ENCODE measurements at places on chromosomes 6 and 20. TPM values are rescaled to one million over a fixed set of nuclear protein-coding genes. Genes with fewer than 3 reads are reported as not detected.
A peak's percentile ranks its signal among the peaks of the same experiment; 100 is the strongest.

DNA sequence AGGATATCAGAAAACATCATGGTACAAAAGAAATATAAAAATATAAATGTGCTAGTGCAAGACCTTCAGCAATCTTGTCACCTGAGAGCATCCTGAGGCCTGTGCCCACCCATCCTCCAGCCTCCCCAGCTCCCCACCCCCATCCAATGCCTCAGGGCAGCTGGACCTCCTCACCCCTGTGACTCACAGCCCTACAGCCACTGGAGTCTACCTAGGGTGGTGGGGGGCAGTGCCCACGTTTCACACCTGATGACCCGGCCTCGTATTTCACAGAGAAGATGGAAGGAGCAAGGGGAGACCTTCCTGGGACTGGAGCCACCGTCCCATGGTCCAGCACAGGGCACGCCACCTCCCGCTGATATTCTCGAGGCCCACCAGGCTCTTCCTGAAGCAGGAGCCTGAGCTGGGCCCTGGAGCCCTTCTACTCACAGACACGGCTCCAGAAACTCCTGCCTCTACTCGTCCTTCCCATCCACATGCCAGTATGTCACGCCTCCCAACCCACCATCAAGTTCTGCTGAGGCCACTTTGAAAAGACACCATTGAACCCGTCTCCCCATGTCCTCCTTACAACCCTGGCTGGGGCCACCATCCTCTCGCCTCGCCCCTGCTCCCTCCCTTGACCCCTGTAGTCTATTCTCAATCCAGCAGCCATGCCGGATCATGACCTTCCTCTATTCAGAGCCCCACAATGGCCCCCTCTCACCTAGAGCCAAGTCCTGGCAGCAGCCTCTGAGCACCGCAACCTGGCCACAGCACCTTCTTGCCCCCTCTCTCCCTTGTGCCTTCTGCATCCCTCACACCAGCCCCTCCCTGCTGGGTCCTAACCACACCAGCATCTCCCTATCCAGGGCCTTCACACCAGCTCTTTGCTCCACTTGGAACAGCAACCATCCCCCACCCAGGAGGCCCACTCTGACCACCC is 13.3 kb downstream of the APMAP start:
- no peak for DNase-seq

GRCh38 chr6:154894902-154895301 is 100.2 kb upstream of the TIAM2 start:
- no peak for DNase-seq

DNA sequence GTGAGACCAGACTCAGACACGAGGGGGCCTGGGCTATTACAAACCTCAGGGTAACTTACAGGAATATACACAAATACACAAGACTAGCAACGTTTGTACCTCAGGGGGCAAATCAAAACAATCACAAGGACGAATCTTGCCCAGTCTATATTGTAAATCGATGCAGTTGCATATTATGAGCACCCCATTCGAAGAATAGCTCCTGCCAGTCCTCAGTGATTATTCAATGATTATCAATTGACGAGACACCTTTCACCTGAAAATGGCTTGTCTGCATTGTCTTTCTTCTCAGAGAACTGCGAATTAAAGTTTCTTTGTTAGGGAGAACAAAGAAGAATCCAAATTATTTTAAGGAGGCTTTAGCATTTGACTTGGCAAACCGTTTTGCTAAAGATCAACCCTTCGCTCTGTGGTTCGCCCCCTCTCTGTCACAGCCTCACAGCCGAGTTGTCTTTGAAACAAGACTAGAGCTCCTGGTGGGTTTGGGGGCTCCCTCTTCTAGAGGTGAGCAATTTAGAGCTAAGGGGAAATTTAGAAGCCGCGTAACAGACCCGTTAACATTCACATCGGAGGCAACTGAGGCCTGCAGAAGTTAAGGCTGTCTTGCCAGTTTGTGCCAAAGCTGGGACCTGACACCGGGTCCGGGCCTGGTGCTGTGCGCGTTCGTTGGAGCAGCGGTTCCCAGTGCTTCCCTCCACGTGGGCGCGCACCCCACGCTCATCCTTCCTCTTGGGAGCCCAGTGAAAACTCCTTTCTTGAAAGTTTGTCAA is 24.9 kb upstream of the MAP3K7 start:
- no peak for DNase-seq

The DOK5 gene
- total RNA-seq, result not detected

GRCh38 chr6:75317503-75318206 is 33.1 kb upstream of the TMEM30A start:
- DNase-seq, result no peak

- no peak for DNase-seq
These were observed 93.8 kb upstream of the LY86 start for GRCh38 chr6:6494677-6495076.

The PNLDC1 gene
- 0.07 TPM for total RNA-seq

GRCh38 chr20:10910535-10911178 is 236.9 kb upstream of the JAG1 start:
- DNase-seq, result no peak

- DNase-seq, result peak; percentile 39
These were observed 102.1 kb upstream of the STMND1 start for GRCh38 chr6:16999491-17000436.

- DNase-seq, result no peak
These were observed 602.7 kb downstream of the PRKN start for GRCh38 chr6:162124710-162125435.

- no peak for DNase-seq
These were observed 228.9 kb downstream of the ANKRD60 start for GRCh38 chr20:57999465-58000111.

GRCh38 chr20:56362833-56363413 is 4.1 kb downstream of the FAM210B start:
- no peak for DNase-seq

- no peak for DNase-seq
These were observed 26.0 kb upstream of the SYNDIG1 start for GRCh38 chr20:24443436-24443835.

GRCh38 chr6:73562558-73562957 is 41.7 kb upstream of the EEF1A1 start:
- DNase-seq, result no peak

The REM1 gene
- not detected for total RNA-seq

The OARD1 gene
- 22.9 TPM for total RNA-seq

GRCh38 chr6:141347086-141347485 is 785.6 kb upstream of the GJE1 start:
- DNase-seq, result no peak

DNA sequence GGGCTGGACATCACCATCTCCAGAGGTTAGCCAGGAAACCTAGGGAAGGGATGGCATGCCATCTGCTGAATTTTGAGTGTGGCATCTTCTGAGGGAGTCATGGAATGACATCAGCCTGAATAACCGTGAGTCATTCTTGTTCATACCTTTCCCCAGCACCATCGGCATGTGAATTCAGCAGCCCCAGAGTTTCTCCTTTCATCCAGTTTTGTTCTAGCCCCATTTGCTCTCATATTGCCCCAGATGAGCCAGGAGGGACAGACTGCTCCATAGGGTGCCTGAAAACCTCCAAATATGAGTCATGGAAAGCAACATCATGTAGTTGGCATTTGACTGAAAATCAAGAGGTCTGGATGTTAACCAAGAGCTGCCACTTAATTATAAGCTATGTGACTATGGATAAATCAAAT is 219.2 kb upstream of the SGK1 start:
- DNase-seq, result peak; percentile 100

DNA sequence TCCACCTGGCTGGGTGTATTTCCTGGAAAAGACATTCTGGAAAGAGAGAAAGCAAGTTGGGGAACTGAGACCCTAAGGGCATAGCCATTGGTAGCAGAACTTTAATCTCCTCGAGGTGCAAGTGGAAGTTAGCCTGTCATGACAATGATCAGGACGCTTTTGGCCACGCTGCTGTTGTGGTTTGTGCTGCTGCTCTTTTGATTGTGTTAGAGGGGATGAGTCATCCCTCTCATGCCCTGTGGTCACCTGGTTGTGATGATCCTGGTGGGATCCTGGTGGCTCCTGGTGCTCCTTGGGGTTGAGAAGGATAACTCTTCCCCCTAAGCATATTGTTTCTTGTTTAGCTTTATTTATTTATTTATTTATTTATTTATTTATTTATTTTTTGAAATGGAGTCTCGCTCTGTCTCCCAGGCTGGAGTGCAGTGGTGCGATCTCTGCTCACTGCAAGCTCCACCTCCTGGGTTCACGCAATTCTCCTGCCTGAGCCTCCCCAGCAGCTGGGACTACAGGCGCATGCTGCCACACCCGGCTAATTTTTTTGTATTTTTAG is 350.3 kb downstream of the KIF16B start:
- DNase-seq, result no peak

- DNase-seq, result no peak
These were observed 147.8 kb downstream of the HS3ST5 start for GRCh38 chr6:114195027-114195365.

The IL20RA gene
- 1.7 TPM for total RNA-seq

The PDE7B gene
- total RNA-seq, result not detected

GRCh38 chr6:37983720-37984501 is 164.4 kb downstream of the ZFAND3 start:
- DNase-seq, result no peak

- peak; percentile 37 for DNase-seq
These were observed 213.0 kb upstream of the LAMP5 start for GRCh38 chr20:9301129-9302090.

The HS3ST5 gene
- not detected for total RNA-seq

The SLC22A7 gene
- not detected for total RNA-seq

GRCh38 chr6:4496284-4496683 is 279.9 kb upstream of the CDYL start:
- peak; percentile 55 for DNase-seq

The DEFB126 gene
- total RNA-seq, result not detected

The CST5 gene
- not detected for total RNA-seq

DNA sequence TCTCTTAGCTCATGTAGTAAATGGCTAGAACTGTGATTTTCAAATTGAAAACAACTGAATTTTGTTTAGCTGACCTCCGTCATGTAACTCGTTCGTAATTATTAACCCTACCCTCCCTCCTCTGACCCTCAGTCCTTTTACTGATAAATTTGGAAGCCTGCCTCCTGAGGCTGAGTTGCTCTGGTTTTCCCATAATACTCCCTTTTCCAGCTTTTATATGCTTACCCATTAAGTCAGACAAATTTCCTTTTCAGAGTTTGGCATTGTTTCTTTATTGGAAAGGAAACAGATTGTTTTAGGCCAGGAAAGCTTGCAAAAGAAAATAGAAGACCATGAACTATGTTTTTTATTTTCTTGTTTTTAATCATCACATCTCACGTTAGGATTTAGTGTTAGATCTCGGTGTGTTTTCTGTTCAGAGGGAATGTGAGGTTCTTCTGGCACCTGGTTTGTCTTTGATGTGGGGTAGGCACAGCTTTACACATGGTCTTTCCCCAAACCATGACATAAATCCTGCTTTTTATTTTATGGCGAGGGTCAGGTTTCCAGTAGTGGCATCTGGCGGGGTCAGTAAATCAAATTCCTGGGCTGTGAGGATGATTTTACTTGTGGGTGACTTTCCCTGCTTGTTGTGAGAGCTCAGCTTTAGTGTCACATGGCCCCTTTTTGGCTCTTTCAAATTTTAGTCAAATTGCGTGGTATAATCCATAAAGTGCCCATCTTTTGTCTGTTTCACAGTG is 24.5 kb downstream of the PLCB4 start:
- DNase-seq, result no peak

DNA sequence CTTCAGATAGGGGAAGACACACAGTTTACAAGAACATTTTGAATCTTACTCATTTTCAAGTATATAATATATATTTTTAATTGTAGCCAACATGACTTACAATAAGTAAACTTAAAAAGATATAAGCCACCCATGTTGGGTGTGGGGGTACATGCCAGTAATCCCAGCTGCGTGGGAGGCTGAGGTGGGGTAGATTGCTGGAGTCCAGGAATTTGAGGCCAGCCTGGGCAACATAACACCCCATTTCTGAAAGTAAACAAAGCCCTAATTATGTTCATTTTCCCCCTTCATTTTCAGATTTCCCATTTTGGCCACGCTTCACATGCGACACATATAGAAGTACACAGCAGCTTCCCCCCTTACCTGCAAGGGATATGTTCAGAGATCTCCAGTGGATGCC is 30.5 kb downstream of the SERPINB6 start:
- no peak for DNase-seq

- no peak for DNase-seq
These were observed 11.6 kb downstream of the GMPR start for GRCh38 chr6:16249971-16250370.

- DNase-seq, result peak; percentile 61
These were observed 27.7 kb upstream of the LAMA4 start for GRCh38 chr6:112281821-112282615.

DNA sequence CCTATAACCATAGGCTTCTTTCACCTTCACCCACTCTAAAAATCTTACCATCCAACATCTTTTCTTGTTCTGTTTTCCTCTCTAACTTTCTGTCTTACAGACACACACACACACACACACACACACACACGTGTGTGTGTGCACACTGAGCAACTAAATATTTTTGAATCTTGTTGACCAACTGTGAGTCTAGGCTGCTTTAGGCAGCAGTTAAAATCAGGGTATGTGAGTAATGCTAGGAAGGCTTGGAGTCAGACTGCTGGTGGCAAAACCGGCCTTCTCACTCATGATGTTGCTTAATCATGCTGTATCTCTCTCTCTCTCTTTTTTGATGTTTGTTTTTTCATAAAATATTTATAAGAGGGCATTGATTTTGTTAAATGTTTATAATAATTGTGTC is 103.1 kb upstream of the TBX18 start:
- DNase-seq, result peak; percentile 6
